Memory B cell (primary cell): ENCODE measurements at places on chromosomes 6 and 20.
A peak's percentile ranks its signal among the peaks of the same experiment; 100 is the strongest.

GRCh38 chr6:149463781-149464180, 21.0 kb downstream of the ZC3H12D start:
- H3K36me3 ChIP-seq, result peaks cover 26% of the 10 kb centered on the region
- H3K4me3 ChIP-seq, result peak overlapping the region; percentile 44
- no peaks in the 10 kb centered on the region for H3K27me3 ChIP-seq
- peaks cover 47% of the 10 kb centered on the region for H3K4me1 ChIP-seq

GRCh38 chr20:59580991-59581401, 23.3 kb upstream of the PHACTR3 start:
- H3K4me3 ChIP-seq, result no peak overlapping the region
- DNase-seq, result no peak
- no peaks in the 10 kb centered on the region for H3K36me3 ChIP-seq
- H3K27me3 ChIP-seq, result peaks cover 22% of the 10 kb centered on the region

DNA sequence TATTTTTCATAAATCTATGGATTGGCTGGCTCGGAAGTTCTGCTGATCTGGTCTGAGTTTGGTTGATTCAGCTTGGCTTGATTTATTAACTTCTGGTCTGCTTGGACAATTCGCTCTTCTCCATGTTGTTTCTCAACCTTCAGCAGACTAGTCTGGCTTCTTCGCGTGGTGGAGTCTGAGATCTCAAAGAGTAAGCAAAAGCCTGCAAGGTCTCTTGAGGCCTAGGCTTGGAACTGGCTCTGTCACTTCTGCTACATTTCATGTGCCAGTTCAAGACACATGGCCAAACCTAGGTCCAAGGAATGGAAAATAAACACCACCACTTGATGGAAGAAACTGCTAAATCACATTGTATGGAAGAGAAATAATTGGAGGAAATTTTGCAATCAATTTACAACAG, 115.1 kb upstream of the JAG1 start:
- no peak overlapping the region for H3K27ac ChIP-seq
- no peak for DNase-seq
- no peak overlapping the region for H3K4me3 ChIP-seq

DNA sequence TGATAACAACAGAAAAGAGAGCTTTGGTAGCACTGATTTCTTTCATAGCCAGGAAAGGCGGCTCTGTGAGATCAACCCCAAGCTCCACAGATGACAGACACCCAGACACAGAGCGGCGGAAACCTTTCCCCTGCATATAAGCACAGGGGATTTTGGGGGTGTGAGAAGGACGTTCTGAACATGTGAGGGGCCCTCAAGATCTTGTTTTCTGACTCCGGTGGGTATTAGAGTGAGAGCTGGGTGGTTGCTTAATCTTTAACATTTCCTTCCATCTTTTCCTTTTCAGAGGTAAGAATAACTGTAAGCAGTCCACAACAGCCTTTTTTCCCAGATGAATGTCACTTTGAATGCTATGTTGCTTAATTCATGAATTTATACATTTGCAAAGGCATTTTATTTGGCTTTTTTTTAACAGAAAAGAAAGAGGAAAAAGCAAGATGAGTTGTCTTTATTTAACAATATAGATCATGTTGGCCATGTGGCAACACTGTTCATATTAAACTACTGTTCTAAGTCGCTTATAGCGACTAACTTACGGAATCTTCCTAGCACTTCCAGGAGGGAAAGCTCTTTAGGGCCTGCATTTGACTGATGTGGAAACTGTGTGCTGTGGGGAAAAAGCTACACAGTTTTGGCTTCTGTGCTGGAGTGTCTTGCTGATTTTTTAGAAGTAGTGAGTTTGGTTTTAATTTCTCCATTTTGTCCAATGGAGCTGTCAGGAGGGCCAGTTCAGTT, 80.5 kb upstream of the NAA20 start:
- no peaks in the 10 kb centered on the region for H3K27me3 ChIP-seq
- peak overlapping the region; percentile 82 for H3K27ac ChIP-seq
- H3K4me3 ChIP-seq, result peak overlapping the region; percentile 78
- DNase-seq, result no peak
- H3K4me1 ChIP-seq, result peaks cover 33% of the 10 kb centered on the region

DNA sequence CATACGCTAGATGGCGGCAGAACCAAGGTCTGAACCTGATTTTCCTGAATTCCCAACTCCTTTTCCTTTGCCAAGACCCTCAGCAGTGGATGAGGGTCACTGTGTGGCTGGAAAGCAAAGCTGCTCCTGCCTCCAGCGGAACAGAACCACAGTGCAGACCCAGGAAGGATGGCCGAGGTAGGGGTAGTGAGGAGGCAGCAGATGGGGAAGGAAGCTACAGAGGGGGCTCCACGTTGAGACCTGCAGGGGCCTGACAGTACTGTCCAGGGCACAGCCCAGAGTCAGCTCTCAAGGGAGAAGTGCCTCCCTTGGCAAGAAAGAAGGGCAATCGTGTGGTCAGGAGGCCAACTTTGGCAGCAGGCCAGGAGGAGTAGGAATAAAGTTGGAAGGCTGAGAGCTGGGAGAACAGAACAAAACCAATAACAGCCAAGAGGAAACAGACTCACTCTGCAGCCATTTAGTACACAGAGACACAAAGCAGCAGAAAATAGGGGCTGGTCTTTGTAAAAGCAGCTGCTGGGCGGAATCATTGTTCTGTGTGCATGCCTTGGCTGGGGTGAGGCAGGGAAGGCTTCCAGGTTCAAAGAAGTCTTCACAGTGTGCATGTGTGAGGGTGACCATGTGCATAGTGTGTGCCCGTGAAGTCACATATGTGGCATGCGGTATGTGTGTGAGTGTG, 3.1 kb downstream of the GABRR2 start:
- H3K27ac ChIP-seq, result no peak overlapping the region
- peaks cover 4% of the 10 kb centered on the region for H3K27me3 ChIP-seq
- no peak overlapping the region for H3K4me3 ChIP-seq
- DNase-seq, result no peak
- peaks cover 12% of the 10 kb centered on the region for H3K4me1 ChIP-seq
- peaks cover 14% of the 10 kb centered on the region for H3K36me3 ChIP-seq

DNA sequence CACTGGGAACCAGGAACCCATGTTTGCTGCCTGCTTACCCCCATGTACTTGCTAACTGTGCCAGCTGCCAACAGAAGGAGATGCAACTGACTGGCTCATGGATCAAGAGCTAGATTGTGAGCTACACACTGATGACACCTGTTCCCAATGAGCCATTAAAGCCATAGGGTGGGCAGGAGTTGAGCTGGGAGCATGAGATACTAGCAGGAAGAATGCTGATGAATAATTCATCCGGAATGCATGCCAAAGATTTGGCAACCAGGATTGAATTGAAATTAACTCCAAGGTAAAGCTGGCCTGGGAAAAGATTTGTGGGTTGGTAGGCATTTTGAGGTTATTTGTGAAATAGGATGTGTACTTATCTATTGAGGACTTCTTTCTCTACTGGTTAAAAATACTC, 631.1 kb downstream of the KIF16B start:
- peaks cover 2% of the 10 kb centered on the region for H3K36me3 ChIP-seq
- DNase-seq, result no peak
- H3K4me1 ChIP-seq, result peaks cover 11% of the 10 kb centered on the region
- H3K4me3 ChIP-seq, result no peak overlapping the region

- no peak overlapping the region for H3K27ac ChIP-seq
- peaks cover 27% of the 10 kb centered on the region for H3K4me1 ChIP-seq
- no peak for DNase-seq
- H3K27me3 ChIP-seq, result peaks cover 21% of the 10 kb centered on the region
These were observed 39.7 kb upstream of the SUPT3H start for GRCh38 chr6:45417436-45417835.

- H3K27me3 ChIP-seq, result peaks cover 1% of the 10 kb centered on the region
- no peaks in the 10 kb centered on the region for H3K4me1 ChIP-seq
- H3K27ac ChIP-seq, result no peak overlapping the region
- no peaks in the 10 kb centered on the region for H3K36me3 ChIP-seq
These were observed 101.4 kb downstream of the ADGB start for GRCh38 chr6:146700078-146700686.

DNA sequence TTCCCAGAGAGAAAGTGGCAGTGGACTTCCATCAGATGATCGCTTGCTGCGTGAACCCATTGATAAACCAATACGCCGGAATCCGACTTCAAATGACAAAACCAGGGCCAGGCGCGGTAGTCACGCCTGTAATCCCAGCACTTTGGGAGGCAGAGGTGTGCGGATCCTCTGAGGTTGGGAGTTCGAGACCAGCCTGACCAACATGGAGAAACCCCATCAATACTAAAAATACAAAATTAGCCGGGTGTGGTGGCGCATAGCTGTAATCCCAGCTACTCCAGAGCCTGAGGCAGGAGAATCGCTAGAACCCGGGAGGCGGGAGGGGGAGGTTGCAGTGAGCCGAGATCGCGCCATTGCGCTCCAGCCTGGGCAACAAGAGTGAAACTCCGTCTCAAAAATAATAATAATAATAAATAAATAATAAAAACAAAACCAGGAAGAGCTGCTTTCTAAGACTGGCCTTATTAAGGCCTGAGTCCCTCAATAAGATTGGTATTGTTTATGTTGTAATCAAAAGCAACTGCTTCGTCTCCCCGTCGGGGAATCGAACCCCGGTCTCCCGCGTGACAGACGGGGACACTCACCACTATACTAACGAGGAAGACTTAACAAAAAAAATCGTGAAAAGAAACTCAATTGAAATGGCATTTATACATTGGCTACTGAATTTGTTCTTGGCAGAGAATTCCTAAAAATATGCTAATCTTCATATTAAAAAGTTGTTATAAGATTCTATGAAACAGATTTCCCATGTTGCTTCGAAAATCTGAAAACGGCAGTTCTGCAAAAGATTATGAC, 110.2 kb upstream of the ZNF184 start:
- no peak overlapping the region for H3K4me3 ChIP-seq
- no peaks in the 10 kb centered on the region for H3K4me1 ChIP-seq
- H3K36me3 ChIP-seq, result no peaks in the 10 kb centered on the region

DNA sequence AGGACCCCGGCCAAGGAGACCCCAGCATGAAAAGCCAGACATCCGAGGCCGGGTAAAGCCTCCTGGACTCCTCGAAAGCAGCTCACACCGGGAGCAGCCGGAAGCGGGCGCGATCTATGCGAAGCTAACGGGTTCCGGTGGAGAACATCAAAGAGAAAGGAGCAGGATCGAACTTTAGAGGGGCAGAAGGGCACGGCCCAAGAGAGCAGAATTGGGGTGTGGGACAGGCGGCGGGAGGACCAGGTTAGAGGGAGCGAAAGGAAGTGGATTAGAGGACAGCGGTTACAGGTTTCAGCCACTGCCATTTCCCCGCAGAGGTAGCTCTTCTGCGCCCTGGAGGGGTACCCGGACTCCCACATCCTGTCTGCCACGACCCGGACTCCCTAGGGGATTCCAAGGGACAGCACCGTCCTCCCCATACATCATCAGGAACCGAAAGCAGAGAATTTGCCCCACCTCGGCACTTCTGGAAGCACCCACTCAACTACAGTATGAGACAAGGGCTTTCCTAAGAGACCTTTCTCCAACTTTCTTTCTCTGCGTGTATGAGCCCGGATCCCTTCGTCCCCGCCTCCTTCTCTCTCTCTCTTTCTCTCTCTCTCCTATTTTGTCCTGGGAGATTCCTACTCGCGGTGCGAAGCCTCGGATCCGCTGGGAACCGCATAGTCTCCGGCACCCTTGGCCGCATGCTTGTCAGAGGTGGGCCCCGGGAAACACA, 507 bp upstream of the VGLL2 start:
- H3K4me1 ChIP-seq, result peaks cover 16% of the 10 kb centered on the region
- no peaks in the 10 kb centered on the region for H3K36me3 ChIP-seq
- peaks cover 25% of the 10 kb centered on the region for H3K27me3 ChIP-seq
- H3K4me3 ChIP-seq, result peak overlapping the region; percentile 63

DNA sequence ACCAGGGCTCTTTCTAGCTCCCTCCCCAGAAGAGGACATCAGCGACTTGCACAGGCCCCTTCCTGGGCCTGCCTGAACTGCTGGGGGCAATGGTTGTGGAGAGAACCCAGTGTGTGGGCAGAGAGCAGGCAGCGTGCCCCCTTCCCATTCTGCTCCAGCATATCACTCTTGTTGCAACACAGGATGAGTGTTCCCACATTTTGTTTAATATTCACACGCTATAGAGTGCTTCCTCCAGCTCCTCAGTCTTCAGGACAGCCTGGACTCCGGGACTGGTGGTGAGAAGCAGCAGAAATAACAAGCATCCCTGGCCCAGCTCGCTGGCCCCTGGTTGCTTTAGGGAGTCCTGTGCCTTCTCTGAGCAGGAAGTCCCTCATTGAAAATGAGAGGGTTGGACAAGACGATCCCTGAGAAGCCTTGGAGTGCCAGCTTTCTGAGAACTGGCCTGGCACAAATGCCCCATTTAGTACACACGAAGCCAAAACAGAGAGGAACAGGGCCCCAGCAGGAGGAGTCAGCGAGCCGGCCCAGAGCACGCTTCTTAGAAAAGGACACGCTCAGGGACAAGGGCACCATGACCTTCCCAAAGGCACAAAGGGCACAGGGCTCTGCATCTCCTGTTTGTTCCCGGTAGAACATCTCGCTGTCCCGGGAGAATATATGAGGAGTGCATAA, 84.2 kb upstream of the FOXC1 start:
- no peaks in the 10 kb centered on the region for H3K36me3 ChIP-seq
- no peaks in the 10 kb centered on the region for H3K4me1 ChIP-seq
- no peak overlapping the region for H3K27ac ChIP-seq
- DNase-seq, result no peak
- H3K4me3 ChIP-seq, result no peak overlapping the region

- H3K36me3 ChIP-seq, result no peaks in the 10 kb centered on the region
- no peak overlapping the region for H3K4me3 ChIP-seq
- H3K27ac ChIP-seq, result no peak overlapping the region
- no peaks in the 10 kb centered on the region for H3K4me1 ChIP-seq
- DNase-seq, result no peak
These were observed 311.7 kb downstream of the CBLN4 start for GRCh38 chr20:55693641-55694040.

DNA sequence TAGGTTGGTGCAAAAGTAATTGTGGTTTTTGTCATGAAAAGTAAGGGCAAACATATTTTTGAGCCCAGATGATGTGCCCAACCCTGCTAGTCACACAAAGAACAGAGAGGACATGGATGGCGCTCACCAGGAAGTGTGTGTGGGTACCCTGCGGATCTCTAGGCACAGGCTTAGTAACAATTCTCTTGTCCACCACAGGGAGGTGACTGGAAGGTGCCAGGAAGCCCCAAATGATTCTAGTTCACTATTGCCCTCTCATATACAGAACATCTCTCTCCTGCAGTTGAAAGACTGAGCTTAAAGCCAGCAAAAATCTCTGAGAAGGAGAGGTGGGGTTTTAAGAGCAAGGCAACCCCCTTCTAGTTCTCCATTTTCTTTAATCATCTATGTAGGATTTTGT, 272.1 kb upstream of the TAB2 start:
- no peak overlapping the region for H3K4me3 ChIP-seq
- H3K36me3 ChIP-seq, result peaks cover 4% of the 10 kb centered on the region
- peaks cover 33% of the 10 kb centered on the region for H3K4me1 ChIP-seq
